ENCODE measurements at places on chromosomes 5 and 9.
A peak's percentile ranks its signal among the peaks of the same experiment; 100 is the strongest.

DNA sequence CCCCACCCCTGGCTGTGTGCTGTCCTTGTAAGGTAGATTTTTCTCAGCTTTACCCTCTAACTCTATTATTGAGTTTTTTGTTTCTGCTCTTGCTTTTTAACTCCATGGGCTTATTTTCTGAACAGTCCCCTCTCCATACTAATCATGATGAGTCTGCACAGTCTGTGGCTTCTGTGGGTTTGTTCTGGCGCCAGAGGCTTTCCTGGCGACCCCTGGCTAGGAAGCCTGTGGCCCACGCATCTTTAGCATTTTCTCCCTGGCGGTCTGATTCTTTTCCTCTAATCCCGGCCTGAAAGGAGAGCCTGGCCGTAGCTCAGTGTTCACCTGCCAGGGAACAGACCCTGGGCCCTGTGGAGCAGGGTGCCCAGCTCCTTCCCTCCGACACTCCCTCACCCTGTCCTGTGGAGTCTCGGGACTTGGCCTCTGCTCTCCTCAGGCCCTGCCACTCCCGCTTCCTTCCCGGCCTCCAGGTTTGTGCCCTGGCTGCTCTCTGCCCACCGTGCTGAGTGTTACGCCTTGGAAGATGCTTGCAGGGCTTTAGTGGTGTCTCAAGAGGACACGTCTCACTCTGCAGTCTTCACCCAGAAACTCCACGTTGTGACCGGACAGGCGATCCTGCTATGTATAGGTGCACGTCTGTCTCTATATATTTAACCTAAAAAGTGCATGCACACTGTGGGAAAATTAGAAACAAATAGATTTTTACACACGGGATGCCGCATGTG is 31.7 kb upstream of the LRRC14B start:
- DNase-seq, result no peak

- peak; percentile 26 for DNase-seq
Observed at GRCh38 chr9:93451849-93452709, 594 bp downstream of the FAM120A start.

DNA sequence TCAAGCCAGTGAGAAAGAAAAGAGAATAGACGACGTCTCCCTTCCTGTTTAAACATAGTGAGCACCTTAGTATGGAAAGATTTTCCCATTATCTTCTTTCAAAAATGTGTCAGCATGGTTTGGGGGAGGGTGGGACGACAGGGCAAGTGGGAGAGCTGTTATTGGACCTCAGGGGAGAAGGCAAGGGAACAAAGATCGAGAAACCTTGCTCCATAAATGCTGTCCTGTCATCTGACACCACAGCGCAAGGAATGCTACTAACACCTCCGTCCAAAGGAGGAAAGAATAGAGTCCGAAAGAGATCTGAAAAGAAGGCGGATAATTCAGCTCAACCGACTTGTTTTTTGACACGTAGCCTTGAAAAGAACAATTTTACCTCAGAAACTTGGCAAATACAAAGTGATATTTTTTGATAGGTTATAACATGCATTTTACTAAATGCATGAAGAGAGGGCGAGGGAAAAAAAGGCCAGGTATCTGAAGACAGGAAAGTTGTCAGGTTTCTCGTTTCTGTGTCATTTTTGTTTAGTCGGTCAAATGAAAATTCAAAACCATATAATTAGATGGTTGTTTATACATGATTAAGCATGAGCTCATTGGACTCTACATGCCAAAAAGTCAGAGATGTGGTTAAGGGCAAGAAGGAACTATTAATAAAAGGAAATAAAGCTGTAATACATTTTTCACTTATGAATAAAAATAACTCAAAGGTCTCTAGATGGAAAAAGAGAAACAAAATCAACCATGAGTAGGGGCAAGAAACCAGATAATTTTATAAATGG is 155.7 kb downstream of the GLIS3 start:
- DNase-seq, result no peak

DNA sequence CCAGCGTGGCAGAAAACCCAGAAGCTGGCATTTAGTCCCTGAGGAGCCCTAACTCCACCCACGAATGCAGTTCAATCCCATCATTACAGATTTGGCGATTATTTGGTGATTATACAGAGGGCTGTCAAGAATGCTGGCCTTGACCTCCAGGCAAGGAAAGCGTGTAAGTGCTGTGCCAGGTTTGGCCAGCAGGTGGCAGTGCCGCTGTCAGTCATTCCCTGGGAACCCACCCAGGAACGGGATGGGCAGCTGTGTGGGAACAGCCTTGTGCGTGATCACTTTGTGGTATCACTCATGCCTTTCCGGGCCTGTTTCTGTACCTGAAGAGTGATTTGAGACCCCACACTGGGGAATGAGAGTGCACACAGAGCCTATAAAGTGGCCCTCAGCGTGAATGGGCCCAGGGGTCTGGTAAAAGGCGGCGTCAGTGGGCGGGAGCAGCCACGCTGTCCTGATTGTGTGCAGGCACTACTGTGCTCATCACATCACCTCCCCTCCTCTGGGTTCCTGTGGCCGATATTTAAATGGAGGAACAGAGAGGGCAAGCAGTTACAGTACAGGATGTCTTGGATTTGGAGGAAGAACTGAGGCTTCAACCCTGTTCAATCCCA is 215.6 kb downstream of the ROR2 start:
- DNase-seq, result peak; percentile 64

- no peak for DNase-seq
Observed at GRCh38 chr5:77425420-77425819, 66.7 kb downstream of the WDR41 start.

GRCh38 chr5:167701051-167701450 is 590.4 kb upstream of the WWC1 start:
- DNase-seq, result no peak

DNA sequence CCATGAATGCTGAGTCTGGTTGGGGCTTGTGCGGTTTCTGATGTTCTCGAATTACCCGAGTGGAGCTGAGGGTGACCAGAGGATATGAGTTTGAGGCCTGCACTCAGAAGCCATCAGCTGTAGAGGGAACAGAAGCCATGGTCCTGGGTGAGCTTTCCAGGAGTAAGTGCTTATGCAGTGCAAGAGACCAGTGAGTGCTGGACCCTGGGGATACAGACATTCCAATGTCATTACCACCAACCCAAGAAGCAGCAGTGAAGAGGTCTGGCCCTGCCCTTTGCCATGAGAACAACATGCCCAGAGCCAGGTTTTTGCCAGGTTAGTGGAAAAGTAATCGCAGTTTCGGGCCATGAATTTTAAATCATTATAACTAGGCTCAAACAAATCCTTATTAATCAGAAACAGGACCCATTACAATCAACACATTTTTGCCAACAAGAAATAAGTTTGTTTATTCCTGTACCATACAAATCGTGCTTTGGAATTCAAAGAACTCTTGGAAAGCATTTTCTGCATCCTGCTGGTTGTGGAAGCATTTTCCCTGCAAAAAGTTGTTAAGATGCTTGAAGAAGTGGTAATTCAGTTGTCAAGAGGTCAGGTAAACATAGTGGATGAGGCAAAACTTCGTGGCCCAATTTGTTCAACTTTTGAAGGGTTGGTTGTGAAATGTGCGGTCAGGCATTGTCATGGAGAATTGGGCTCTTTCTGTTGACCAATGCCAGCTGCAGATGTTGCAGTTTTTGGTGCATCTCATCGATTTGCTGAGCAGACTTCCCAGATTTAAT is 154.6 kb downstream of the SYK start:
- no peak for DNase-seq

DNA sequence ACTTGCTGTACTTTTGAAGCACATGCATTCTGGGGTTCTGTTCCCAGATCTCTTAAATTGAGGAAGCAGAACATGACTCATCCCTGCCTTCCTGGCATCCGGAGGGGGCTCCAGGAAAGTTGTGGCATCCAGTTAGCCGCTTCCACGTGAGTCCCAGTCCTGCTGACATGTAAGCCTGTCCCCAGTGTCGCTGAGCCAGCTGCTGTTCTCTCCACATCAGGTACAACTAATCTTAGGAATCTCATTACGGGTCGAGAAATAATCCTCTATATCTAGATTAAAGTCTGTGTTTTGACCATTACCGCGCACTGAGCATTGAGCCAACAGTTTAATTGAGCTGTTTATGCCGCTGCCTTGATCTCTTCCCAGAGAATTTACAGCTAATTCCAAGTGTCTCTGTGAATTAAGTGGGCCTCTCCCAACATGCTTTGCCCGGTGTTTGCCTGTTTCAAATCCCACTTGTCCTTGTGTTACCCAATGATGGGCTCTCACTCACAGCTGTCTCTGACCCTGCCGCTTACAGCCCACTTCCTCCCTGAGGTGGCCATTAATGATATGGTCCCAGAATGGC is 10.5 kb upstream of the SHB start:
- no peak for DNase-seq

DNA sequence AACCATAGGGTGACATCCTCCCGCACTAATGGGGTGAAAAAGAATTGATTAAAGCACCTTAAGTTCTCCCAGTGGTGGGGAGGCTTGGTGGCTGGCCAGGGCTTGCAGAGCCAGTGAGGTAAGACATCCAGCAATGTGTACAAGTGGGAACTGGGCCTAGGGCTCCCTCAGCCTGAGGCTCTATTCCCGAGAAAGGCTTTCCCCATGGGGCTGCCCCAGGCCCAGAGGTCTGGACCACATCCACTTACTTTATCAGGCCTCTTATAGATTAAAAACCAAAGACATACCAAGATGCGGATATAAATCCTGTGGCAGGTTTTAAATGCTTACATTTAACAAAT is 35.3 kb downstream of the C5orf15 start:
- DNase-seq, result no peak

DNA sequence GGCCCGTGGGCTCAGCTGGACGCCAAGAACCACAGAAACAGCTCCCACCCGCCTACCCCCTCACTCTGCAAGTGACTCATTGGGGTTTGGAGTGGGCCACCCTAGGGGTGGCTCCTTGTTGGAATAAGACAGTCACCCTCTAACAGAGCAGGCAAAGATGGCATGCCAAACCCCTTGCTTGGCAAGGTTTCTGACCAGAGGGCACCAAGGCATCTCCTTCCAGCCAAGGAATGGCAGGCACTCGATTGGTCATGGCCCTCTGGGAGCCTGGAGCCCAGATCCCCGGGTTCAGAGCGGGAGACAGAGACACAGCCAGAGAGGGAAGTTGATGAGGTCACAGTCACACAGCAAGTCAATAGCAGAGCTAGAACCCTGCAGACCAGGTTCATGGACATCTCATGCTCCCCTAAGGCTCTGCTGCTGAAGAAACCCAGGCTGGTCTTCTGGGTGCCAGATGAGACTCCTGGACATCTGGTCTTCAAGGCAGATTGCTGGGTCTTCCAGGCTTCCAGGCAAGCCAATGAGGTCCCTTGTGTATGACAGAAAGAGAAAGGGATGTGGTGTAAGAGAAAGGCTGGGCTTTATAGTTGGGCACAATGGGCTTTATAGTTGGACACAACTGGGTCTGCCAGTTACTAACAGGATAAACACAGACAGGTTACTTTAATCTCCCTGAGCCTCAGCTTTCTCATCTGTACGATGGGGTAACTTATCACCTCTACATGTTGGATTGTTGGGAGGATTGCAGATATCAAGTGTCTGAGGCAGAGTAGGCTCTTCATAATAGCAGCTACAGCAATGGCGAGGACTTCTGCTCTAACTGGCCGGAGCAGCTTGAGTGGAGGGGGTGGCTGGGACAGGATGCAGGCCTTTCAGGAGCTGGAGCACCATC is 23.3 kb upstream of the KIF12 start:
- no peak for DNase-seq

- no peak for DNase-seq
Observed at GRCh38 chr9:76644171-76644570, 120.1 kb upstream of the PCA3 start.

DNA sequence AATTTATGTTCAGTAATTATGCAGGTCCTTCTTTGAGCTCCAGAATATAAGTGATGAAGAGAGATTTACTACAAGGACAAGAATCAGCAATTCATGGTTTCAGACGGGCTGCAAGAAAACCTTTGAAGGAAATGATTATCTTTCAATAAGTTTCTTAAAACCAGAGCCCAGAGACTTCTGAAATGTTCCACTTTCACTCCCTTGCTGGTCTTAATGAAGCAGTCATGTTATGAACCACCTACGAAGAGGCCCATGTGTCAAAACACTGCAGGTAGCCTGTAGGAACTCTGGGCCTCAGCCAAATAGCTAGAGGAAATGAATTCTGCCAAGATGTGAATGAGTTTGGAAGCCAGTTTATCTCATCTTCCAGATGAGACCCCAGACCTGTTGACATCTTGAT is 505.9 kb upstream of the MEF2C start:
- DNase-seq, result no peak

DNA sequence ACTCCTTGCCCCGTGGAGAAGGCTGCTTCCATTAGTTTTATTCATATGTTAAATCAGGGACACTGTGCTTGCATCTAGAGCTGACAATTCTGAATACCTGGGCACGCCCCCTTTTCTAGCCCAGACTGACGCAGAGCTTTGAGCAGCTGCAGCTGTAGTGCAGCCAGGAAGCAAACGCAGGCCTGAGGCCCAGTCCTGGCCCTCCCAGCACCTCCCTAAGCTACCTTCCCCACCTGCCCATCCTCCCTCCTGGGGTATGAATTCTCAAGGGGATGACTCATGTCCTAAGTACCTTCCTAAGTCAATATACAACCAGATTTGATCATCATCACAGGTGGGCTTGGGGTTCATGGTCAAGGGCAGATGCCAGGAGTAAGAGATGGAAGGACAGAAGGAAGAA is 3.5 kb downstream of the PHF19 start:
- DNase-seq, result no peak

DNA sequence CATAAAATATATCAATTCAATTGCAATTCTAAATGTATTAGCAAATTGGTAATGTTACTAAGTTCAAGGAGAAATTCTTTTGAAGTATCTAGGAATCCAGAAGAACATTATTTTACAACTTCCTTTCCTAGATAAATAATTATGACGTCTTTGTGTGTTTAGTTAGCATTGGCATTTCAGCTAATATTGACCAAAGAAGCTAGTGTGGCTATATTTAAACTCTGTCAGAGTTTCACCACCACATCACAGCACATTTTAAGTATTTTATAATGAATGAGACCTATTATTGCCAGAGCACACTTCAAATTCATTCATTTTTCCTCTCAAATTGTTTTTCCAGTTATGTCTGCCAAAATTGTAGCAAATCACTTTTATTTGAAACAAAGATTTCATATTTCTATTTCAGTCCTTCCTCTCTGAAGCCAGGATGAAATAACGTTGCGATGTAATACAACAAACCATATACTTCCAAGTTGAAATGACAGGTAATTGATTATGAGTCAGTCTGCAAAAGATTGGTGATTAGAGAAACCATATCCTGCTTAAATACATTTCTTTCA is 18.9 kb downstream of the PLK2 start:
- DNase-seq, result no peak

- DNase-seq, result no peak
Observed at GRCh38 chr9:84880835-84881234, 211.3 kb downstream of the NTRK2 start.

DNA sequence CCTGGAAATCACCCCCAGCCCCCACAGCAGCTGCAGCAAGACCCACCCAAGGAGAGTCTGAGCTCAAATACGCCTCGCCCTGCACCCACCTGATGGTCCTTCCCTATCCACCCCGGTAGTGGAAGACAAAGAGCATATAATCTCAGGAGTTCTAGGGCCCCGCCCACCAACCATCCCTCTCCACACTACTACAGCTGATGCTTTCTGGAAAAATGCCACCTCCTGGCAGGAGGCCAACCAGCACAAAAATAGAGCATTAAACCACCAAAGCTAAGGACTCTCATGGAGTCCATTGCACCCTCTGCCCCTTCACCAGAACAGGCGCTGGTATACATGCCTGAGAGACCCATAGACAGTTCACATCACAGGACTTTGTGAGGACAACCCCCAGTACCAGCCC is 22.5 kb upstream of the NIPSNAP3A start:
- no peak for DNase-seq

- DNase-seq, result no peak
Observed at GRCh38 chr5:175889910-175890684, 18.7 kb downstream of the CPLX2 start.

- no peak for DNase-seq
Observed at GRCh38 chr9:111154081-111154562, 115.9 kb upstream of the LPAR1 start.

Data from activated CD4-positive, alpha-beta T cell treated with anti-CD3 and anti-CD28 coated beads for 4 hours (primary cell).